Jurkat, Clone E6-1 (cell line): ENCODE measurements at places on chromosomes 1 and 21.

DNA sequence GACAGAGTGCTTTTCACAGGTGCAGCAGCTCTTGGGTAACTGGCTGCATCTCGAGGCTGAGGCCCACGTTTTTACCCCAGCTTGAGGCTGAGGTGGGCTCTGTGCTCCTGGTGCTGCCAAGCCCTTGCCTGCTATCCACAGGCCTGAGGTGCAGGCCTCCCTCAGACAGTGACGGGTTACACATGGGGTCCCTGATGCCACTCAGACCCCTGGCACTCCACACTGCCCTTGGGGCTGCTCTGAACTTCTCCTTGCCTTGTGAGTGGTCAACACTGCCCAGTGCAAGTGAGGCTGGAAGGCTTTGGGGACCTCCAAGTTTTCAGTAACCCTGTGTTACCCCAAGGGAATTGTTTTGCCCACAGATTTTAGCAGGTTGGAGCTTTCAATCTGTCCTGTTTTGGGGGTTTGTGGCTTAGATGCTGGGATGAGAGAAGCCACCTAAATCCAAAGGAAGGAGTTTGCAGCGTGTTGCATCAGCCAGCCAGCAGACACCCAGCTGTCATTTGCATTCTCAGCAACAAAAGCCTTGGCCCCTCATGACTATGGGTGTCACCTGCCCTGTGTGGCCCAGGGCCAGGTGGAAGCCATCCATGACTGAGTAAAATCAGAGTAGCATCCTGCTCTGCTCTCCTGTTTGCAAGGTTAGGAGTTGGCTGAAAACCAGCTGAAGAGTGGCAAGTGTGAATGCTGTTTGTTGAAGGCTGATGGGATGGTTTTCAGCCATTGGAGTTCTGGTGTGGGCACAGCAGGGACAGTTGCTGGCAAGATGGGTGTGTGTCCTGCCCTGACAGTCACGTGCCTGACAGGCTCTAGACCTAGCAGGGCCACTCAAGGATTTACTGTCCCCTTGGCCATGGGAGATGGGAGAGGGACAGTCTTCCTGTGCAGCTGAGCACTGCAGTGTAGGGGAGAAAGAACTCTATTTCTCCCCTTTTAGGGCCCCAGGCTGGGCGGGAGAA lies 3.2 kb downstream of the RNF187 start:
- no peak for DNase-seq

DNA sequence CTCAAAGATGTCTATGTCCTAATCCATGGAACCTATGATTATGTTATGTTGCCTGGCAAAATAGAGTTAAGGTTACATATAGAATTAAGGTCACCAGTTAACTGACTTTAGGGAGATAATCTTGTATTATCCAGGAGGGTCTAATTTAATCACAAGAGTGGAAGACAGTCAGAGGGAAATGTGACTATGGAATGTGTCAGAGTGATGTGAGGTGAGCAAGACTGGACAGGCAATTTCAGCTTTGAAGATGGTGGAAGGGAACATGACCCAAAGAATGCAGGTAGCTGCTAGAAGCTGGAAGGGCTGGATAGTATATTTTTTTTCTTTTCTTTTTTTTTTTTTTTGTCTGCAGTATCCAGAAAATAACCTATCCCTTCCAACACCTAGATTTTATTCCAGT lies 241.7 kb upstream of the NEGR1 start:
- DNase-seq: no peak

DNA sequence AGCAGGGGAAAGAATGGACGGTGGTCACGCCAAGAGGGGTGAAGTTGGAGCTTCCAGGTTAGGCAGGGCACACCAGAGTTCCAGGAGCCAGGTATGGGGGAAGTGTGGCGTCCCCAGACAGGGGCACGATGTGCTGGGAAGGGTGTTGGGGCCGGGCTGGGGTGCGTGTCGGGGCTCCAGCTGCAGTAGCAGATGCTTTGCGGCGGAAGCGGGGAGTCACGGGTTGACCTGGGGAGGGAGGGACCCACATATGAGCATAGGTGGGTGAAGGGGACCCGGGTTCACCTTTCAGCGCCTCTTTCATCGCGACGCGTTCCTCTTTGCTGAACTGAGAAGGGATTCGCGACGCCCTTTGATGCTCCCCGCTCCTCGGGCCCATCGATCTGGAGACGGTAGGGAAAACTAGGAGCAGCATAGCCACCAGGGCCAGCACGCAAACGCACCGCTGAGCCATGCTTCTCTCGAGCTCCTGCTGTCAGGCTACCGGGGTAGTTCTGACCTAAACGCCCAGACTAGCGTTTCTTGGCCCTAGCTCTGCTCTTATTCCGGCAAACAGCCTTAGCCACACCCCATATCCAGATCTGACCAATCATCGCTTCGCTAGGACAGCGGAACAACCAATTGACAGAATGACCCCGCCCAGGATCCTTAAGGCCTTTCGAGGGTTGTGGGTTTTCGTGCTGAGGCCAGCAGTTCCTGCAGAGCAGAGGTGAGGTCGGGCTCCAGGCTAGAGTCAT lies at the start of gene PM20D1:
PM20D1 (minus strand) TSS at position 514 of the 737 bp plus-strand sequence; CDS start at position 454, 60 bp downstream.
- no peak for DNase-seq

DNA sequence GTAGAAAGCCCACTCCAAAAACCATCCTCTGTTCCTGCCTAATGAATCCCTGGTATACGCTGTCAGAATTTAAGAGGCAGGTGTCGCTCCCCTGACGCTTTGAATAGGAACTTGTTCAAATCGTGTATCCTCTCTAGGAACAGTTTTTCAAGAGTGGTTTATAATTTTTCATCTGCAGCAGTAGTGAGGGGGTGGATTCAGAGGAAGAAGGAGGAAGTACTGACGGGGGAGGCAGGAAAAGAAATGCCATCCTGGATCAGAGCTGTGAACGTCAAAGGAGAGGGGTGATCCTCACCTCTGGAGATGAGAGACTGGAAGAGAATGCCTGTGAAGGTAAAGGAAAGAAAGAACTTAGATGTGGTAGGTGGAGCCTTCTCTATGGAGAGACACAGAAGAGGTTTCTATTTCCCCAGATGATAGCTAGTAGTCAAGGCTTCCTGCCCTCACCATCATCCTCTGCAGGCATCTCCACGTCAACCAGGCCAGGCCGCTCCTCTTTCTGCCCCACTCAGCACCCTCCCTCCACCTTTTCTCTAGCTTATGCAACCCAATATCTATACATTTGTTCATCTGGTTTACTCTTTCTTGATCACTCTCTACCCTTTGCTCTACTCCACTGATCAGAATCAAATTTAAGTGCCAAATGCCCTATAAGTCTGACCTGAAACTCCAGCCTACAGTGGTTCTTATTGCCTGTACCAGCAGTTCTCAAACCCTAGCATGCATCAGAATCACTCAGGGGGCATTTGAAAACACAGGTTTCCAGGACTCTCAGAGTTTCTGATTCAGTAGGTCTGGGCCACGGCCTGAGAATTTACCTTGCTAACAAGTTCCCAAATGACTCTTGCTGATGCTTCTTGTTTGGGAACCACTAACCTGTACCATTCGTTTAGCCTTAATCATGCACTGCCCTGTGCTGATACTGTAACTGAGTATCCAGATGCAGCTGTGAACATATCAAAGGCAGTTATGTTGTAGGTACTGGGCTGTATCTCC lies 13.1 kb upstream of the BCL9 start:
- DNase-seq: no peak

- DNase-seq: no peak
Observed at GRCh38 chr1:39416609-39417008, 74.8 kb upstream of the BMP8A start.

DNA sequence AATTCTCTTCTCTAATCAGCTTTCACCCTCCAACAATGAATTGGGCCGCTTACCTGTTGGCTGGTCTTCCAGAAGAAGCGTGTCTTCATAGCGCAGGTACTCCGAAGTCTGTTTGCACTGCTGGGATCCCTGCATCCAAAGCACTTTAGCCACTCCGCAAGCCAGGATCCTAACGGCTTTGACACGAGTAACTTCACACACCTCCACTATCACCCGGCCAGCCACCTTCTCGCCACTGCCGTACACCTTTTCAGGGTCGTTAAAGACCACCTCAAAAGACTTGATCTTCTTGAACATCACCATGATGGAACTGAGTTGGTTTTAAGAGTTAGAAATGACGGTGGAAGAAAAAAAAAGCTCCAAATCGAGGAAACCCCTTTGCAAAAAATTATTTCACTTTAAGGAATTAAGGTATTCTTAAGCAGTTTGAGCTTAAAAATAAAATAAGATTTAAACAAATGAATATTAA lies 381 bp downstream of the TXNIP start:
- no peak for DNase-seq

DNA sequence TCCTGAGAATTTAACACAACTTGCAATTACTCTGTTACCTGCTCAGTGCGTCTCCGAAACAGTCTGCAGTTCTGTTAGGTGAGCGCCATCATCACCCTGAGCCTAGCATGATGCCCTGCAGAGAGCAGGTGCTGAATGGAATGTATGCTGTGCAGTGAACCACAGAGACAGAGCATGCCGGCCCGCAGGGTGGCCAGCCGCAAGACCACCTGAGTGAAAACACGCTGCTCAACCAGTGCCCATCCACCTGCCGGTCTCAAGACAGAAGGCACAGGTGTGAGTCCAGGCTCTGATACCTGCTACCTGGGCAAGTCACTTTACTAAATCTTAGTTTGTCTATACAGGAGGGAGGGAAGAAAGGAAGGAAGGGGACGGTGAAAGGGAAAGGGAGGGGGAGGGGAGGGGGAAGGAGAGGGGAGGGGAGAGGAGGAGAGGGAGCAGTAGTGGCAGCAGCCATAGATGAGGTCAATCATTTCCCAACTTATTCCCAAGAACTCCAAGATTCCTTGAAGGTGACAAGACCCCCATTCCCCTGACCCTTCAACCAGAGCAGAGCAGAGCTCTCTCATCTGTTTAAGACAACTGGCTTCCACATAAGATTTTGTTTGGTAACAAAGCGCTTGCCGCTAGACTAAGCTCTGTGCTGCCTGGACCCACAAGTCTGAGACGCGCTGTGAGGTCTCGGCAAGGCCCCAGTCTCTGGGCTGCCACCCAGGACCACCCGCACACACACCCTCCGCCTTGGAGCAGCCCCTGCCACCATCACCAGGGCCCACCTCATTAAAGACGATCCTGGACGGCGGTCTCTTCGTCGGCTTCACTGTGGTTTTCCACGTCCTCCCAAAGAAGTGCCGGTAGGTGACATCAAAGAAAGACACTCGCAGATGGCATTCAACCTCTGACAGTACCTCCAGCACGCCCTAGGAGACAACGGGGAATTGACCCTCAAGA lies 14.5 kb downstream of the NPHP4 start:
- peak; percentile 65 for DNase-seq

DNA sequence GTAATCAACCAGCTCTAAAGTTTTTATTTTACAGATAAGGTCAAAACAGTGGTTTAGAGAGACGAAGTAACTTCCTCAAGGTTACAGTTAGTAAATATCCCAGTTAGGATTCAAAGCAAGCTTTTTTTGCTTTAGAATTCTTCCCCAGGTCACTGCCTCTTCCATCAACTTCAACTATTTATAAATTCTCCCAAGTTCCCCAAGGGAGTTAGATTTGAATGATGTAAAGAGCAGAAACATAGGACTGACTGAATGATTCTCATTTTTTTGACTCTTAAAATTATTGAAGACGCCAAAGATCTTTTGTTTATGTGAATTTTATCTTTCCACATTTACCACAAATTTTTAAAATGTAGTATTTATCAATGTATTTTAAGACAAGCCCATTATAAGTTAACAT lies 4.1 kb downstream of the POGZ start:
- no peak for DNase-seq

GRCh38 chr1:56644919-56645676 lies at the start of gene PRKAA2:
TSS of gene PRKAA2 (plus strand) at chr1:56645314. CDS start at chr1:56645388, 74 bp downstream.
- DNase-seq: no peak

DNA sequence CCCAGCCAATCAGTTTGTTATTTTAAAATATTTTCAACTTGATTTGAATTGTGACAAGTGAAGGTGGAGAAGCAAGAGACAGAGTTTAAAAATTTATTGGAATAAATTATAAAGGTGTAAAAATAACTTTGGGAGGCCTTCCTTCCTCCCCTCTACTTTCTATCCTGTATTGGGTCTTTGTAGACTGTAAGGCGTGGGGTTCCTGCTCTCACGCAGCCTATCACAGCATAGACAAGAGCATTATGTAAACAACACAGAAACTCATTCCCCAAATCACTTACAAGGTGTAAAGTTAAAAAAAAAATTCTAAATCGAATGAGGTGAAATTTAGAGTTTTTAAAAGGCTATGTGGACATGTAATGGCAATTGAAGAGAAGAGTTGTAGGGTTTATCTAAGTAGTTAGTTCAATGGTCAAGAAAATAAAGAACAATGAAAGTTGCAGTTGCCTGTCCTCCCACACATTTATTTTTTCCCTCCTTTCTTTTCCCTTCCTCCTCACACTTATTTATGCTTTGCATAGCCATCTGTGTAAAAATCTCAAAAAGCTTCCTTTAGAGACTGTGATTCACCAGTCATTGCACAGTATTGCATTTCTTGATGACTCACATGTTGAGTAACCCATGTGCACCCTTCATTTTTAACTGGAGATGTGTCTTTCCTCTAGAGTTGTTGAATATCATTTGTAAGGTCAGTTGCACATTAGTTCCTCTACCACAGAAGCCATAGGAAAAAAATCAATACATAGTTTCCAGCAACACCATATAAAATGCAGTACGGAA lies 242.2 kb downstream of the PTPRC start:
- no peak for DNase-seq

GRCh38 chr1:6864166-6864565 lies 78.9 kb downstream of the CAMTA1 start:
- no peak for DNase-seq

DNA sequence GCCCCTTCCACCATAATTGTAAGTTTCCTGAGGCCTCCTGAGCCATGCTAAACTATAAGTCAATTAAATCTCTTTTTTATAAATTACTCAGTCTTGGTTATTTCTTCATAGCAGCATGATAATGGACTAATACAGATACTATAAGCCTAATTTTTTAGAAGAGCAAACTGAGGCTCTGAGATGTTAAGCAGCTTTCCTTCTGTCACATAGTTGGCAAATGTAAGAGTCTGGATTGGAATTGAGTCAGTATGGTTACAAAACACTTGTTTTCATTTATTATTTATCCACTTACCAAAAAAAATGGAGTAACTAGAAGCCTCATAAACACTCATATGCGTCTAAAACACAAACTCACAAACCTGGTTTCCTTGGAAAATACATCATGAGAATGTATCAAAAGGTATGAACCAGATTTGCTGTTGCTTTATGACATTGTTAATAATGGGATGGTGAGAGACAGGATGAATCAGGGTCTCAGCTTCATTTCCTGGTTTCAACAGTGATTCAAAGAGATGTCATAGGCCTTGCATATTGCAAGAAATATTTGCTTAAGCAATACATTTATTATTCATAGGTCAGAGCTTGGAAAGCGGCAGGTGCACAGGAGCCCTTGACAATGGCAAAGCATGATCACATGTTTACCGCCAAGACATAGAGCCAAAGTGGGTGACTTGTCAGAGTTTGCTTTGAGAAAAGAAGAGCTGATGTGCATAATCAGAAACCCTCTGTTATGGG lies 221.5 kb downstream of the GRIK1 start:
- DNase-seq: no peak

DNA sequence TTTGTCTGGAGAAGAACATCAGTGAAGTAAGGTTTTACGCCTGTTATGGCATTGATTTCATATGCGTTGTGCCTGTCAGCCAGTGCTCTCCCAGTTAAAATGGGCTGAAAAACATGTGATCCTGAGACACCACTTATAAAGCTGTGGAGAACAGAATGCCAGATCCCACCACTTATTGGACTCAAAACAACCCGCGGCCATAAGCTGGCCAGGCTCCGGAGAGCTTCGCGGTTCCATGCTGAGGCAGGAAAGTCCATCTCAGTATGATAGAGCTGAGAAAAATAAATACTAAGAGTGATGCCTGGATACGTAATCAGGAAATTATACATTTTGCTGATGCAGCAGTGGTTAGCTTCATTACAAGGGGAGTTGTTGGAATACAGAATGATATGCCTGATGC lies 5.1 kb downstream of the APOBEC4 start:
- no peak for DNase-seq
